Cortex of kidney (tissue), 1 donor: ENCODE measurements at places on chromosomes 7 and 10.

DNA sequence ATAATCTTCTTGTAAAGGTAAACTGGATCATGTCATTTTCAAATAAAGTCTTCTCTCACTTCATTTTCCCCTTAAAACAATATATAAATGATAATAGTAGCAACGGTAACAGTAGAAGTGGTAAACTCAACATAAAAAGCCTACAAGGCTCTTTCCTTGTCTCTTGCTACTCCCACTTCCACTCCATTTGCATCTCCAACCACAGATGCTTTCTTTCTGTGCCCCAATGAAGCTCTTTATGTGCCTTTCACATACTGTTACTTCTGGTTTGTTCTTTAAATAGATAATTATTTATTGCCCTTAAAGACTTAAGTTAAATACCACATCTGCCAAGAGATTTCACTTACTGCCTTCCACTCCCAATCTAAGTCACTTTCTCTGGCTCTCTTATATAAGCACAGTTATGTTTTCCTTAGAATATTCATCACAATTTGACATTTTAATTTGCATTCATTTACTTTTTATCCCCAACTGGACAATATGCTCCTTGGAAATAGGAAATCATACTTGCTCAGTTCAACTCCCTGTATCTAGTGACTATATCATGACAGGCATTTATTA is 149.9 kb downstream of the CRPPA start:
- DNase-seq, result no peak

DNA sequence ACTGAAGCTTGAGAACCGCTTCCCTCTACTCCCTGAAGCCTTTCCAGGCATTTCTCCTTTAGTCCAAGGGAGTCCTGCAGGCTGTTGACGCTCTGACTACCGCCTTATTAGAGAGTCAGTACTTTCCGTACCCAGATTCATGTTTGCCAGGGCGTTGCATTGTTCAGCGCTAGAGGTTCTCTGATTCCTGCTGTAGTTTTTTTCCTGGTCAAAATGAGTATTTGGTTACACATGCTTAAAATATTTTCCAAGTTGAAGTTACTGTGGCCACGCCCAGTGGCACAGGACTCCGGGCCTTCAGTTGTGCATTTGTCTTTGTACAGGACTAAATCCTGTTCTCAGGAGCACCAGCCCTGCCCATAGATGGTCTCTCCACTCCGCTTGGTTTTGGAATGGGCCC is 7.9 kb downstream of the MTURN start:
- no peak for DNase-seq

DNA sequence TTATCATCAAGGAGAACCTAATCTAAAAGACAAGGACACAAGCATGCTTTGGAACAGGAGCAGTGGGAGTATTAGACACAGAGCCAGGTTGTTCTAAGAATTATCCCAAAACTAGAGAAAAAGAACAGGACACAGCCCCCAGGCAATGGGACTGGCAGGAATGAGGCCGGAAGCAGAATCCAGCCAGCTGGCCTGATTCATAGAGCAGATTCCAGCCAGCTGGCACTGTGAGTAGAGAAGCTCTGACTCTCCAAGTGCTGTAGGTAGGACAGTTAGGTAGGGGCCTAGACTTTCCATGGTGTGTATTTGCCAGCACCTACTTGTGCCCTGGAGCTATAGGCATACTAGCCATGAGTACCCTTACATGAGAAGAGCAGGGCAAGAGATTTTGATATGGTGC is 13.3 kb upstream of the RAB18 start:
- no peak for DNase-seq

DNA sequence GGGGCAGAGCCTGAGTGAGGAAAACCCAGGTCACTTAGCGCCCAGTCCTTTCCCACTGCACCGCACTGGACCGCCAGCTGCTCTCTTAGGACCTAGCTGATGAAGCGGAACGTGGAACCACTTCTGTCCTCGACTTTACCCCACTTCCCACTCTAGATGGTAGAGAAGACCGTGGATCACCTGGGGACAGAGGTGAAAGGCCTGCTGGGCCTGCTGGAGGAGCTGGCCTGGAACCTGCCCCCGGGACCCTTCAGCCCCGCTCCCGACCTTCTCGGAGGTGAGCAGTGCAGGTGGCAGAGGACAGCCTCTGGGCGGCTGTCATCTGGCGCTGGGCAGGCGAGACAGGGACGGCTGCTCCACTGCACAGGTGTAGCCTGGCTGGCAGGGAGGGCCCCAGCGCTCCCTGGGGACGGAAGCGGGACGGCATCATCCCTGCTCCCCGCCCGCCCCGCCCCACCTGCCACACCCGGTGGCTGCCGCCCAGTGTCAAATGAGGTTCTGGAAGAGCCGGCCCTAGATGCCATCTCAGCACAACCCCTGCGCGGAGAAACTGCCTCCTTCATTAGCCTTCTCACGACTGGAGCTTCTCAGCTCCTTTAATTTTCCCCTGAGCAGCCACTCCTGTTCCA is 11.7 kb downstream of the PLAC9 start:
- DNase-seq, result no peak

GRCh38 chr7:152683297-152683696 is 7.4 kb upstream of the XRCC2 start:
- no peak for DNase-seq

GRCh38 chr10:110023785-110024465 is 16.1 kb downstream of the ADD3 start:
- DNase-seq, result no peak

- DNase-seq, result no peak
Observed at GRCh38 chr7:81040496-81040895, 121.6 kb upstream of the SEMA3C start.

DNA sequence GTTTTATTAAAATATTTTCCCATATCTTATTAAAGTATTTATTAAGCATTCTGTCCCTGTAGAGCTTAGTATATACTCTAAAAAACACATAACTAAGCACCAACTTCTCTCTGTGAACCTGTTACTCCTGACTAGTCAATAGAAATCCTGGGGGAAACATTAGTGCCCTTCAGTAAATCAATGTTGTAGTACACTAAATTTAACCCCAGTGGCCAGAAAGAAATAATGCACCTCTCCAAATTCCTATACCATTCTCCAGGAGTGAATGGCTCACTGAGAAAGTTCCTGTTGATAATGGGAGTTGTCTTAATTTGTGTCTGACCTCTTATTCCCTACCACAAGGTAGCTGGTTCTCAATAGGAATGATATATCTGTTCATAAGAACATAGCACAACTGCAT is 188.2 kb downstream of the SEMA3D start:
- no peak for DNase-seq

DNA sequence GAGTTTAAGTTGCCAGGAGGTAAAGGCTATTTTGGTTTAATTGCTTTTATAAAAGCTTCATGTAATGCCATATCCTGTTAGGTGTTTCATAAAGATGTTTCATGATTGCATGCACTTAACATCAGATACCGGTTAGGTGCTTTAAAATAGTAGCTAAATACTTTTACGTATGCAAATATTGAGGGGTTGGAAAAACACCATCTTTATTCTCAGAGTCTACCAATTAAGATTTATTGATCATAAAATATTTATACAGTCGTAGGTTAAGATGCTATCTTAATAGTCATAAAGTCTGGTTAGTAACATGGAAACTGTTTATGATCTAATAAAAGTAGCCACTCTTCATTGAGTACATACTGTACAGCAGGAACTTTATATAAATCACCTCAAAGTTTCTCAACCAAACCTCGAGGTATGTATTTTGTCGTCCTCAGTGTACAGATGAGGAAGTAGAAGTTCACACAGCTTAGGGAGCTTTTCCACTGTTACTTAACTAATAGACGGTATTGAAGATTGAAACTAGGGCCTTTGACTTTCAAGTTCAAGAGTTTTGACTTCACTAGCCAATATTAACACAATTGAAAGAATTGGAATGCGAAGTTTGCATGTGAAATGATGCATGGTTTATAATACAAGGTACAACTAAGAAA is 897.1 kb downstream of the GATA3 start:
- DNase-seq, result no peak

- no peak for DNase-seq
Observed at GRCh38 chr7:108486291-108486966, 30.2 kb upstream of the NRCAM start.

DNA sequence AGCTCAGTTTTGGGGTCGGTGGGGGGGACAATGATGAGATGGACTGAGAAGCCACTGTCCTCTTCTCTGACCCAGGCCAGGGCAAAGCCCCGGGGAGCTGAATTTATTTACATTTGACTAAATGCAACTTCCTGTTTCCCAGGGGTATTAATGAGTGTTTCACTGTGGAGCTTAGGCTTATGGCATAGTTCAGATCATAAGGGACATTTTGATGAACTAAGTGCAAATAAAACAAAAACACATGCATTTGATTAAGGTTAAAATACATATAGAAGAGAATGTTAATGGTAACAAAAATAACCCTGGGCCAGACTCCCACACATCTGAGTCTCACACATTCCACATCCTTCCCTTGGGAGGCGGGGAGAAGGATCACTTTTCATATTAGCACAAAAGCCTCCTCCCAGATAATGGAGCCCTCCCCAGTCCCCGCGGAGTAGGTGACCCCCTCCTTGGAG is 320.6 kb downstream of the FRMD4A start:
- DNase-seq, result no peak

DNA sequence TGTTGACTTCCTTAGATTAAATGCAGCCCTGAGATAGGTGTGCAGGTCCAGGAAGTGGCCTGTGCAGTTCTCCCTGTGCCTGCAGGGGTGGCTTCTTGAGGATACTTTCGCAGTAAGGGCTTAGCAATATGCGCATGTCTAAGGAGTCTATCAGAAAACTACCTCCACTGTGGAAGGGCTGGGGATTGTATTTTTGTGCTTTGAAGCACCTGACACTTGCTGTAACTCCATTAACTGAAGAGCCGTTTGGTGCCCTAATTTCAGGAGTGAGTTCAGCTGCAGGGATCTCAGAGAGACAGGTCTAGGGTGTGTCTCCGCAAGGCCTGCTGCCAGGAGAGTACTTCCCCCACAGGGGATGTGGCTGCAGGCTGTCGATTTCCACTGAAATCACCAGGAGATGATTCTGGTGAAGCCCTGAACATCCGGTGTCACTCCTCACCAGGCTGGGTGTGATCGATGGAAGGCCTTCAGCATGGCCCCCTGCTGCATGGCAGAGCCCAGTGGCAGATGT is 35.5 kb downstream of the IKZF1 start:
- DNase-seq, result no peak

GRCh38 chr10:63385254-63385653 is 80.5 kb downstream of the JMJD1C start:
- no peak for DNase-seq

GRCh38 chr7:23696916-23697441 is 13.0 kb upstream of the STK31 start:
- no peak for DNase-seq

GRCh38 chr10:81007872-81008271 is 470.2 kb downstream of the SH2D4B start:
- no peak for DNase-seq

GRCh38 chr7:137919987-137920386 is 73.2 kb upstream of the DGKI start:
- DNase-seq, result no peak
